ENCODE measurements at places on chromosomes 4 and X.
A peak's percentile ranks its signal among the peaks of the same experiment; 100 is the strongest.

GRCh38 chrX:110188701-110189558 lies 129.0 kb downstream of the AMMECR1 start:
- DNase-seq = no peak

GRCh38 chr4:185879666-185880312 lies 67.8 kb upstream of the SORBS2 start:
- no peak for DNase-seq

DNA sequence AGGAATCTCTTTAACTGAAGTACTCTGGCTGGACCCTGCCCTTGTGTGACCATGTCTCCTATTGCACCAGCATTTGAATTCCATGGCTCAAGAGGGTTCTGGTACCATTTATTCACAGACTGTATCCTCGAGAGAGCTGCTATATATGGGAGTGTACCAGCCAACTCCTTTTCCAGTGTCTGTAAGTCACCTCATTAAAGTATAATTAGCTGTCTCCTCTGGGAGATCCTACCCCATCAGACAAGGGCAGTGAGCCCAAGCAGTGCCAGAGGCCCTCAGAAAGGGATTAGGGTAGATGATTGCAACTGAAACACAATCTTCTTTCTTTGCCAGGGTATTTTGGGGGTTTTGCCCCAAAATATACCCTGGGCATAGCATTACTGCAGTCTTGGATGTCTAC lies 31.6 kb downstream of the GNL3L start:
- DNase-seq = no peak

DNA sequence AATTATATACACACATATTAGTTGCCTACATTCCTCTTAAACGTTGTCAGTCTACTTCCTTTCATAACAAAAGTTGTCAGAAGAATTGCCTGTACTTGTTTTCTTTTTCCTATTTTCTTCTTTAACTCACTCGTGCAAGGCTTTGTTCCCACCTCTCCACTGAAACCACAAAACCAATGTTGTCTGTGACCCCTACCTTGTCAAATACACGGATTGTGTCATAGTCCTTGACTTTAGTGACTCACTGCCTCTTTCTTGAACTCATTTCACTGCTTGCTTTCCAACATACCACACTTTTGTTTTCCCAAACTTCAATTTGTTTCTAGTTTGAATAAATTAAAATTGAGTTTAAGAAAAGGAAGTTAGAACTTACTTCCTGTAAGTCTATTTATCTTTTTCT lies 283.9 kb upstream of the AGA start:
- no peak for DNase-seq

DNA sequence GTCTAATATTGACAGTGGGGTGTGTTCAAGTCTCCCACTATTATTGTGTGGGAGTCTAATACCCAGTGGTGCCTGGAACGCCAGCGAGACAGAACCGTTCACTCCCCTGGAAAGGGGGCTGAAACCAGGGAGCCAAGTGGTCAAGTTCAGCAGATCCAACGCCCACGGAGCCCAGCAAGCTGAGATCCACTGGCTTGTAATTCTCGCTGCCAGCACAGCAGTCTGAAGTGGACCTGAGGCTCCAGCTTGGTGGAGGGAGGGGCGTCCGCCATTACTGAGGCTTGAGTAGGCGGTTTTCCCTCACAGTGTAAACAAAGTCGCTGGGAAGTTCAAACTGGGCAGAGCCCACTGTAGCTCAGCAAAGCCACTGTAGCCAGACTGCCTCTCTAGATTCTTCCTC lies 407.3 kb downstream of the DMD start:
- no peak for DNase-seq

GRCh38 chr4:166822386-166822785 lies 411.9 kb downstream of the SPOCK3 start:
- no peak for DNase-seq

GRCh38 chrX:46796574-46797191 lies 37.8 kb upstream of the SLC9A7 start:
- peak; percentile 70 for DNase-seq

GRCh38 chr4:8029689-8030088 lies 90.0 kb upstream of the AFAP1 start:
- no peak for DNase-seq

- DNase-seq = no peak
Measured at GRCh38 chr4:108527723-108528122, 92.7 kb upstream of the RPL34 start.

GRCh38 chr4:95129821-95130311 lies 372.1 kb downstream of the BMPR1B start:
- no peak for DNase-seq

DNA sequence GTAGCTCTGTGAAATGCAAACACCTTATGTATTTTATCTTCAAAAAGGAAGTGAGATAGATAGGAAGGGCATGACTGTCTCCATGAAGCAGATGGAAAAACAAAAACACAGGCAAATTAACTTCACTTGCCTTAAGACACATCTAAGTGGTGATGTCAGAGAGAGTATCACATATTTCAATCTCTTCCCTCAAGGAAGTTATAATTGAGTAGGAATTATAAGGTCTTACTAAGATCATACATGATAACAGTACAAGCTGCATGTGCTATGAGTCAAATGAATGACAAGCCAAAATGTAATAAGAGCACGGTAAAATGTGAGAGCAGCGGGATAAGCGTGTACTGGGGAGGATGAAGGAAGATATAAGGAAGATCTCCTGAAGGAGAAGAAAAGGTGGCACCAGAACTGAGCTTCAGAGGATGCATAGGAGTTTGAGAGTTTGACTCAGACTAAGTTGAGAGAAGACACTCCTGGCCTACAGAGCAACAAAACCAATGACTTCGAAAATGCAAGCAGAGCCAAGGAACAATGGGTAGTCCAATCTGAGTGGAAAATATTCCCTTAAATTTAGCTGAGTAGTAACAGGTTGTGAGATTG lies 43.3 kb upstream of the GALNT7 start:
- no peak for DNase-seq

DNA sequence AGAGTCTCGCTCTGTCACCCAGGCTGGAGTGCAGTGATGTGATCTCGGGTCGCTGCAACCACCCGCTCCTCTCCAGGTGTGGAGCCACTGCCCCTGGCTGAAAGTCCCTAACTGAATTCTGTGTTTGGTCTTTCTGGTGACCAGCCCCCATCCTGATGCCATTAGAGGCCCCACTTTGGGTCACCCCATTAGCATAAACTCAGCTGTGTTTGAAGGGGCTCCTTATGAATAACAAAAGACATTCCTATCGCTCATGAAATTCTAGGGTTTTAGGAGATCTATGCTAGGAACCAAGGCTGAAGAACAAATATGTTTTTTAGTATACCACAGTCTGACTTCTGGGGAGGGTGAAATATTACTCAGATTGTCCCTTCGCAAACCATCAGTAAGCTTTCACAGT lies 652.9 kb downstream of the ADGRL3 start:
- DNase-seq = no peak

GRCh38 chr4:3299122-3299975 lies 6.5 kb downstream of the RGS12 start:
- DNase-seq = no peak

GRCh38 chr4:64516176-64516575 lies 106.9 kb upstream of the TECRL start:
- DNase-seq = no peak

DNA sequence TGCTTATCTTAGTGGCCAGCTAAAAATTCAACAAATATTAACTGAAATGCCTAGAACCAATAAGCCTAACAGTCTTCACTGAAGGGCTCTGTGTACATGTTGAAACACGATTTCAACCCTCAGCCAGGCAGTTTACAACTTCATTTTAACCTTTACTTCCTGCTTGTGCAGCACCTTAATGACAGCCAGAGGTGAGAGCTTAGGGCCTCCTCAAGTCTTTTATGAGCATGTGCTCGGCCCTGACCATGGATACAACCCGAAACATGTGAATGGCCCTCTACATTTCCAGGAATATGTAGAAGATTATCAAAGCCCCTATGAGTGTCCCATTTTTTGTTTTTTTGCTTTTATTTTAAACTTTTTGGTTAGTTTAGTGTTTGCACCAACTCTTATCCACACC lies 88.3 kb downstream of the MSN start:
- no peak for DNase-seq

GRCh38 chrX:113906168-113906567 lies 677.7 kb upstream of the HTR2C start:
- DNase-seq = no peak

DNA sequence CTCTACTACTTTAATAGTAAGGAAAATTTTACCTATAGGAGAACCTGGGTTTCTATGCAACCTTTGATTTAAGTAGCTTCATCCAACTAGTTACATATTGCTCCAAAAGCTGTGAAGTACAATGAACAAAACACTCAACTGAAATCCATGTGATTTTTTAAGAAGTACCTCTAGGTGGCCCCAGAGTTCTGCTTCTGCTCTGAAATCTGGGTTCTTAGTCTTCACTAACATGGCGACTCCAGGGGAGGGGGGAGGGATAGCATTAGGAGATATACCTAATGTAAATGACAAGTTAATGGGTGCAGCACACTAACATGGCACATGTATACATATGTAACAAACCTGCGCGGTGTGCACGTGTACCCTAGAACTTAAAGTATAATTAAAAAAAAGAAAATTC lies 73.4 kb upstream of the MAGEB2 start:
- DNase-seq = no peak

GRCh38 chrX:20594985-20595384 lies 328.3 kb upstream of the RPS6KA3 start:
- DNase-seq = no peak

DNA sequence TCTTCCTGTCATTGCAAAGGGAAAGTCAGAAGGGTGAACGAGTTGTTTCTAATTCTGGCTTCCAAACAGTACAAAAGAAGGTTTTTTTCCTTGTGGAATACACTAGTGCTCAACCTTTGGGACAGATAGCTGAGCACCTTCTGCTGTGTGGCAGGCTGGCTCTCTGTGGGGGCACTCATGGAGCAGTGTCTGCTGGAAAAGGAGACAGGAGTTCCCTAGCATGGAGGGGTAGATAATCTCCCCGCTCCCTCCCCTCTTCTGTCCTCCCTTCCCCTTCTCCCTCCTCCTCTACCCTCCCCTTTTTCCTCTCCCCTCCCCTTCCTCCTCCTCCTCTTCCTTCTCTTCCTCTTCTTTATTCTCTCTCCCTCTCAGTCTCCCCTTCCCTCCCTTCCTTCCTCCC lies 62.4 kb upstream of the MTM1 start:
- DNase-seq = no peak

DNA sequence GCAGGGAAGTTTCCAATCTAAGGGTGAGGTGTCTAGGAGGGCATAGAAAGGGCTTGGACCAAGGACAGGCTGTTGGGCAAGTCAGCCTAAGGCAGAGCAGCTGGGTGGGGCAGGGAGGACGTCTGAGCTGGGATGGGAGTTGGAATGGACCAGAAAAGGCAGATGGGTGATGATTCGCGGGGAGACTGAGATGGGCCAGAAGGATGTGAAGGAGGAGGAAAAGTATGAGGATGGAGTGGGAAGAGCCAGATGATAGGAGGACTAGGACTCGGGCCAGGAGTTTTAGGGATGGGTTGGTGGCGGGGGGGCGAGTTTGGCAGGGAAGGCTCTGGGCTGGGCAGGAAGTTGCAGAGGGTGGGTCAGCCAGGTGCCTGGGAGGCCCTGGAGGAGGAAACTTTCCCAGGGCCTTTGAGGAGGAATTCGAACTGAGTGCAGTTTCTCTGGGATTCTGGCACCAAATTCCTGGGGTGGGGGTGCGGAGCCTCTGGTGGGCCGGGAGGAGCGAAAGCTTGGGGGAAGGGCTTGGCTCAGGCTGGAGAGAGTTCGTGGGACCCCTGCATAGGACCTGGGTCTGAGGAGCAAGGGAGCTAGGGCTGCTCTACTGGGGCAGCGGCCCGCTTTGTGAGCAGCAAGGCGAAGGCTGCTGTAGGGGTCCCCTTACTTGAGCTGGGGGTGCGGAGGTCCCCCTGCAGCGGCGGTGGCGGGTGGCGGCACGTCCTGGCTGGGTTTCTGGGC lies 8.7 kb upstream of the TIMP1 start:
- DNase-seq = no peak

DNA sequence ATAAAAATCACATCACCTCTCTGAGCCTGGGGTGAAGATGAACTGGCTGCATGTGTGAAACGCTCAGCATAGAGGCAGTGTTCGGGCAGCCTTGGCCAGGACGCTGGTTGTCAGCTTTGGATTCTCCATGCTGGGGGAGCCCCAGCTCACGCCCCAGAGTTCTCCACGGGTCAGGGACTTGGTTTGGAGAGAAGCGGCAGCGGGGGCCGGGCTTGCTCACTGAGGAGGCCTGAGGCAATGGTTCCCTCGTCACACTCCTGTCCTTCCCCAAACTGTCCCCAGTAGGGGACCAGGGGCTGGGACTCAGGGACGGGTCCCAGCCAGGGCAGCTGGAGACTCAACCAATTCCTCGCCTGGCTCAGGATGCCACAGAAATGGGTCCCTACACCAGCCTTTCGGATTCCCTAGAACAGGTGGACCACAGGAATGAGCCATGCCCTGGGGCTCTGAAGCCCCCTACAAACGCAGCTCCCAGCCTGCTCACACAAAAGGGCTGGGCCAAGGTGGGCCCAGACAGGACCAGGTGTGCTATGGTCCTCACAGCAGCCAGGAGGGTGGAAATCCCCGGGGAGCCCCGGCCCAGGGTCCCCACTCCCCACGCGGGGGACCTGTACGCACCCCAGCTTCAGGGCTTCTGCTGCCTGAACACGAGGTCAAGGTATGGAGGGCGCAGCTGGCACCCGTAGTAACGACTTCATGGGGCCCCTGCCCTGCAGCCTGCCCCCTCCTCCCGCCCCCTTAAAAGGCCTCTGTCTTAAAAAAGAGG lies 1.4 kb downstream of the MXD4 start:
- peak; percentile 34 for DNase-seq

DNA sequence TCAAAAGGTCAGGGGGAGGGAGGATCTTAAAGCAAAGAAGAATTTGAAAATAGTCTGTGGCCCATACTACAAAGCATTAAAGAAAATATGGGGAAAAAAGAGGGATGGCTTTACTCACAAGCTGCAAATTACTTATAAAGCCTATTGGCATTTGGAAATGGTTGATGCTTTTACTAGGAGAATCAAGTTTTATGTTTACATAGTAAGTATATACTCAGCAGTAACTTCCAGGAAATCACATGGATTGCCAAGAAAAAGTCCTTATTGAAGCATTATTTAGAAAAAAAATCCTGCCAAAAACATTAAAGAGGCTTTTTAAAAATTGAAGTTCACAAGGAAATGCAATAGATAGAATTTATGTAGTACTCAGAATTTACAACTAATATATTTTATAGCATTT lies 8.4 kb upstream of the SH3RF1 start:
- no peak for DNase-seq
